Breast epithelium (tissue), 4 donors: ENCODE measurements at places on chromosomes 12 and 14. TPM values are rescaled to one million over a fixed set of nuclear protein-coding genes. Genes with fewer than 3 reads are reported as not detected.

Gene BTBD7
- 26.5 TPM for total RNA-seq

- no peaks in the 10 kb centered on the region for H3K27me3 ChIP-seq
- H3K36me3 ChIP-seq: no peaks in the 10 kb centered on the region
- peak overlapping the region; percentile 87 for H3K4me3 ChIP-seq
- no peaks in the 10 kb centered on the region for H3K4me1 ChIP-seq
- H3K27ac ChIP-seq: peak overlapping the region; percentile 92
Measured at GRCh38 chr14:32202491-32202997, 525 bp downstream of the RNU6-8 start.

DNA sequence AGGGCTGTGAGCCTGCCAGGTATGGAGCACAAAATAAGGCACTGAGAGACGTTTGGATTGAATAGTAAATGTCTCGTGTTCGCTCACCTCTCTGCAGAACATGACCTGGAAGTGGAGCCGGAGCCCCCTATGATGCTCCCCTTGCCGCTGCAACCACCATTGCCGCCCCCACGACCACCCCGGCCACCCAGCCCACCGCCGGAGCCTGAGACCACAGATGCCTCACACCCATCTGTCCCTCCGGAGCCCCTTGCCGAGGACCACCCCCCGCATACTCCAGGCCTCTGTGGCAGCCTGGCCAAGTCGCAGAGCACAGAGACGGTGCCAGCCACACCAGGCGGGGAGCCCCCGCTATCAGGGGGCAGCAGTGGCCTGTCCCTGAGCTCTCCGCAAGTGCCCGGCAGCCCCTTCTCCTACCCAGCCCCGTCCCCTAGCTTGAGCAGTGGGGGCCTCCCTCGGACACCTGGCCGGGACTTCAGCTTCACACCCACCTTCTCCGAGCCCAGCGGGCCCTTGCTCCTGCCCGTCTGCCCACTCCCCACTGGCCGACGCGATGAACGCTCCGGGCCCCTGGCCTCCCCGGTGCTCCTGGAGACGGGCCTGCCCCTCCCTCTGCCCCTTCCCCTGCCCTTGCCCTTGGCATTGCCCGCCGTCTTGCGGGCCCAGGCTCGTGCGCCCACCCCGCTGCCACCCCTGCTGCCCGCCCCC lies 18.7 kb downstream of the SETD1B start:
- H3K36me3 ChIP-seq: peaks cover 13% of the 10 kb centered on the region
- H3K4me3 ChIP-seq: no peak overlapping the region
- no peak overlapping the region for H3K27ac ChIP-seq
- no peaks in the 10 kb centered on the region for H3K27me3 ChIP-seq
- no peak for DNase-seq

DNA sequence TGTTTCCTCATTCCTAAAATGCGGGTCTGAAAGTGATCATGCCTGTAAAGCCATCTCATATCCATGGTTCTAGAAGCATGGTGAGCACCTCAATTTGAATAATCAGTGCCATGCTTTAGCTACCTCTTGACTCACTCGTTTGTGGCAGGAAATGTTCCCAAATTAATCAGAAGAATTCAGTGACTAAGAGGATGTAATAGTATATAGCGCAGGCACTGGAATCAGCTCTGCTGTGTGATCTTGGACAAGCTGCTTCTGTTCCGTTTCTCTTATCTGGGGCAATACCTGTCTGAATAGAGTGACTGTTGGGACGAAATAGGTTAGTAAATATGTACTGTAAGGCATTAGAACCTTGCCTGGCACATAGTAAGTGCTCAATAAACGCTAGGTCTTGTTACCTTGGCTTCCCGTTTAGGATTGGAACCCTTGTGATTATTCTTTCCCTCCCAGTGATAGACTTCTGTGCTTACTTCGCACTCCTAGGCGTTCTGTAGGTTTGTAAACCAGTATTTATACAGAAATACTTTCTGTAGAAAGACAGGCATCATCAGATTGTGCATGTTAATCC lies 820 bp upstream of the SMAGP start:
- no peaks in the 10 kb centered on the region for H3K4me1 ChIP-seq
- no peak for DNase-seq
- H3K4me3 ChIP-seq: peak overlapping the region; percentile 79
- no peaks in the 10 kb centered on the region for H3K27me3 ChIP-seq

- no peaks in the 10 kb centered on the region for H3K27me3 ChIP-seq
- no peaks in the 10 kb centered on the region for H3K36me3 ChIP-seq
- H3K27ac ChIP-seq: no peak overlapping the region
- no peak overlapping the region for H3K4me3 ChIP-seq
Measured at GRCh38 chr14:82999802-83000201, 1466.1 kb upstream of the SEL1L start.

- no peak for DNase-seq
- H3K4me1 ChIP-seq: no peaks in the 10 kb centered on the region
- H3K27ac ChIP-seq: no peak overlapping the region
Measured at GRCh38 chr14:69034612-69035262, 55.6 kb upstream of the ACTN1 start.

GRCh38 chr12:47144769-47145168 lies 65.0 kb upstream of the AMIGO2 start:
- H3K4me1 ChIP-seq: no peaks in the 10 kb centered on the region
- no peak overlapping the region for H3K27ac ChIP-seq
- H3K4me3 ChIP-seq: no peak overlapping the region
- no peaks in the 10 kb centered on the region for H3K27me3 ChIP-seq

DNA sequence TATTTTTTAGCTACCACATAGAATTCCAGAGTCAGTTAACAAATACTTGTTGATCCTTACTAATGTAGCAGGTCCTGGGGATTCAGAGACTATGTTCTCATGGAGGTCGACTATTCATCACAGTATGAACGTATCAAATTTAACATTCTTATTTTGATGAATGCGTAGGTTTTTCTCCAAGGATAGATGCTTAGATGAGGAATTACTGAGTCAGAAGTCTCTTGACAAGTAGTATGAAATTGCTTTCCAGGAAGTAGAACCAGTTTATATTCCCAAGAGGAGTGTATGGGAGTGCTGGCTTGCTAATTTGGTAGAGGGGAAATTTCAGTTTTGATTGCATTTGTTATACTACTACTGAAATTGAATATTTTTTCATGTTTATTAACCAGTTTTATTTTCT lies 42.8 kb upstream of the CRADD start:
- H3K4me1 ChIP-seq: no peaks in the 10 kb centered on the region
- no peak for DNase-seq
- H3K36me3 ChIP-seq: no peaks in the 10 kb centered on the region
- H3K27me3 ChIP-seq: no peaks in the 10 kb centered on the region
- H3K4me3 ChIP-seq: no peak overlapping the region
- no peak overlapping the region for H3K27ac ChIP-seq

DNA sequence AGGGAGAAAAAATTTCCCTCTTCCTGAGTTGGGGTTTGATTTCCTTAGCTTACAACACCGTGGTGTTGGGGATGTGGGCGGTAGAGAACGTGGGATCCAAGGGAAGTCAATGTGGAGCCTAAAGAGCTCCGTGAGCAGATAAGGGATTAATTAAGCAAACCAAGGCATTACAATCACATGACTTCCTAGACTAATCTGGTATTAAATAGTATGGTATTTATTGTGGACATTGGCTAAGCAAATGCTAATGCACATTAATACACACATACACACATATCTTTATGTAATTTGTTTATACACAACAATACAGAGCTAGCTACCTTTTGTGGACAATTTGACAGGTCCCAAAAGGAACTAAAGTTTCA lies 791 bp upstream of the RNF41 start:
- no peaks in the 10 kb centered on the region for H3K36me3 ChIP-seq
- no peaks in the 10 kb centered on the region for H3K4me1 ChIP-seq
- no peak for DNase-seq
- peak overlapping the region; percentile 87 for H3K4me3 ChIP-seq

Gene GPR84
- 0.44 TPM for total RNA-seq

GRCh38 chr12:58764100-58764953 lies 156.0 kb downstream of the LRIG3 start:
- no peaks in the 10 kb centered on the region for H3K27me3 ChIP-seq
- no peak for DNase-seq
- H3K36me3 ChIP-seq: no peaks in the 10 kb centered on the region
- H3K4me3 ChIP-seq: no peak overlapping the region

DNA sequence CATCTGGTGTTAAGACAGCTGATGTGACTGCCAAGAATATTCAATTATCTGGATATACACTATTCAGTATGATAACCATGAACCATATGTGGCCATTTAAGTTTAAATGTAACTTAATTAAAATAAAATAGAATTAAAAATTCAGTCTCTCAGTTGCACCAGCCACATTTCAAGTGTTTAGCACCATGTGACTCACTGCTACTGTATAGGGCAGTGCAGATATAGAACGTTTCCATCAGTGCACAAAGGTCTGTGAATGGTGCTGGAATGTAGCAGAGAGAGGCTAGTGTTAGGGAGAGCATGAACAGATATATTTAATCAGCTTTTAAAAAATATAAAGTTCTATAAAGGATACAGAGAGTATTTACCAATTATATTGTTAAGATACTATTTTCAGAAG lies 28.7 kb downstream of the ARID4A start:
- no peak overlapping the region for H3K27ac ChIP-seq
- no peaks in the 10 kb centered on the region for H3K4me1 ChIP-seq
- no peak overlapping the region for H3K4me3 ChIP-seq
- H3K27me3 ChIP-seq: no peaks in the 10 kb centered on the region
- peaks cover 5% of the 10 kb centered on the region for H3K36me3 ChIP-seq

- H3K36me3 ChIP-seq: no peaks in the 10 kb centered on the region
- no peak overlapping the region for H3K4me3 ChIP-seq
- DNase-seq: no peak
- H3K27ac ChIP-seq: no peak overlapping the region
- H3K27me3 ChIP-seq: no peaks in the 10 kb centered on the region
Measured at GRCh38 chr12:120757226-120757742, 31.7 kb downstream of the ACADS start.
